T-helper 17 cell (primary cell): ENCODE measurements at places on chromosomes 5 and 9.

DNA sequence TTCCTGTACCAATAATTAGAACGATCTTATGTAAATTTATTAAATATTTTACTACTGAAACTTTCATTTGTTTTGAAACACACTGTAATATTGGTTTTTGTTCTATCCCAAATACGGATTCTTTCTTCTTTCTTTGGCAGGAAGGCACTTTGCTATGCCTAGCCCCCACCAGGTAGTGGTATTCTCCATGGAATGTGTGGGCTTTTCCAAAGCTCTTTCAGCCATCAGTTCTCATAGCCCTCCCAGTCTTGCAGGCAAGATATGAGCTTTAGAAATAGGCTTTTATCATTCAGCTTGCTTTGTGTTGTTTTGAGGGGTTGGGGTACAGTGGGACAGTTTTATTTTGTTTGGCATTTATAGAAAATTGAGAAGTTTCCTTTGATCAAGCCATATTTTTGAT is 107.5 kb downstream of the DMXL1 start:
- no peak for DNase-seq

DNA sequence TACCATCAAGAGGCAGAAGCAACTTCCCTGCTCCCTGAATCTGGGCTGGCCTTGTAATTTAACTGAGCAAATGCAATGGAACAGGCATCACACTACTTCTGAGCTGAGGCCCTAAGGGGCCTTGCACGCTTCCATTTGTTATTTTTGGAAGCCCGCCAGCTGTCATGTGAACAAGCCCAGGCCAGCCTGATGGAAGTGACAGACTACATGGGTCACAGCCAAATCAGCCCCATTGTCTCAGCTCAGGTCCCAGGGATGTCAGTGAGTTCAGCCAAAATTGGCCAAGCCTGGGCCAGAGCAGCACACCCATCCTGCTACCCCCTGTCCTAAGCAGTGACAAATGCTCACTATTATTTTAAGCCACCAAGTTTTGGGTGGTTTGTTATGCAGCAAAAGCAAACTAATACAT is 72.8 kb downstream of the PRRT1B start:
- DNase-seq = no peak

- DNase-seq = peak; percentile 35
Measured at GRCh38 chr9:98087420-98088354, 31.2 kb downstream of the NANS start.

DNA sequence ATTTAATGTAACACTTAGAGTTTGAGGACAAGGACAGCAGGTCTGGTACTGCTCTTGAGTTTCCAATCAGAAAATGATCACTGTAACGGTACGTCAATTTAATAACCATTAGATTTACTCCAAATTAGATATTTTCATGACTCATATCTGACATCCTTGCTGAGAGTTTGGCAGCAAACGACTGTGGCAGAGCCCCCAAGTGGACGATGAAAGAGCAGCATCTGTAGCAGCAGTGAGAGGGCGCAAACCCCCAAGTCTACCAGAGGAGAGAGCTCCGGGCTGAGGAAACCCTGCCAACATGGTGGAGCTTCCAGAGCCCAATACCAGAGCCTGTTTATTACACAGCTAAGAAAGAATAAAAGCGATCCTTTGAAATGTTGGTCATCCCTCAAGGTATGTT is 73.2 kb upstream of the EPB41L4A start:
- DNase-seq = no peak

- DNase-seq = no peak
Measured at GRCh38 chr9:90325913-90326653, 316.5 kb downstream of the DIRAS2 start.

DNA sequence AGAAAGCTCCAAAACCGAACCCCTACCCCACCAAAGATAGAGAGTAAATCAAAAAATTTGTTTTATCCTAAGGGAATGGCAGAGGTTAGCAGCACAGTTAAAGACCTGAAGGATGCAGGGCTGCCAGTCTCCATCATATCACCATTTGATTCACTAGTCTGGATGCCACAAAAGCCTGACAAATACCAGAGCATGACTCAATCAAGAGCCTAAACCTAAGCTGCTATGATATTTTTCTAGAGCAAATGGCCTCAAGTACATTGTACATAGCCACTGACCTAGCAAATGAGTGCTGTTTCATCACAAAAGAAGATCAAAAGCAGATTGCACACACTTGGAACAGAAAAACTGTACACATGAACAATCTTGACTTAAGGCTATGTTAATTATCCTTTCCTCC is 48.0 kb downstream of the DPYSL3 start:
- DNase-seq = no peak

GRCh38 chr9:18330401-18331309 is 143.3 kb upstream of the ADAMTSL1 start:
- DNase-seq = no peak

- DNase-seq = no peak
Measured at GRCh38 chr9:6901180-6901579, 143.4 kb downstream of the KDM4C start.

DNA sequence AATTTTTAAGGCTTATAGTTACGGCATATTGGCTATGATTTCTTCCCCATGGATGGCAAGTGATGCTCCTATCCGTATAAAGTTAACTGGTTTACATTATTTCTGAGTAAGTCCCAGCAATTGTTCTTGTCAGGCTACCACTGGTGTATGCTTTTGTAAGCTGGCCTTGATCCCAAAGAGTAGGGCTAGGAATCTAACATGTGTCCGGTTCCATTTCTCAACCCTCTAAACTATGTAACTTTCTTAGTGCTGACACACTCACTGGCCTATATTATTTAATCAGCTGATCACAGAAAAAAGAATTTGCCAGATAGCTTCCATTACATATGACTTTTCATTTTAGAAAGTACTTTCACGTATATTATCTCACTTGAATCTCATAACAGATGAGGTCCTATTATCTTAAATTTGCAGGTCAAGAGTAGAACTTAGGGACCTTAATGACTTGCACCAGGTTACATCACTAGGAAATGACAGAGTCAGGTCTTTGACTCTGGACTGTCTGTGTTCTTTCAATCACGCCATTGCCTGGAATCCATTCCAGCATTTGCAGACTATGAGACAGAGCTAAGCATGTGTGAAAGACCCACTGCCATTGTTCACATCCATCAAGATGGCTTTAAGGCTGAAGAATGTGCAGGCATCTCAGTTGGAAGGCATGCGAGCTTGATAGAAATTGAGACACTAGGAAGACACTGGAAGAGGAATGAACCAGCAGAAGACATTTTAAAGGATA is 362.9 kb downstream of the ARRDC3 start:
- no peak for DNase-seq

GRCh38 chr5:56479696-56480077 is 246.6 kb upstream of the ANKRD55 start:
- DNase-seq = no peak

DNA sequence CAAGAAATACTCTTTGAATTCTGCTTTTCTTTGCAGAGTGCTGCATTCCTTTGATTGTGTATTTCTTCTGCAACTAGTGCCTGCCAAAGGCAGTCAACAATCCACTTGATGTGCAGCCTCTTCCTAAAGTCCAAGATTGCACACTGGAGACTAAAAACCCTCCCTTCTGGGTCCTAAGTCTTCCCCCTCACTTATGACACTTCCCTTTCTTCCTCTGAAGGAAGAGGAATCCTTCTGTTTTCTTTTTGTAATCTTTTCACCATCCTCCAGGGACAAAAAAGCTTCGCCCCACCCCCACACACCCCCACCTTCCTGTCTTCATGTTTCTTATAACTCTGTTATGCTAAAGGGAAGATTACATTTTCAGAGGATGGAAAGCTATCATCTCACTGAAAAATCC is 39.9 kb downstream of the WDR36 start:
- DNase-seq = no peak

GRCh38 chr9:29556317-29556716 is 1983.0 kb upstream of the C9orf72 start:
- DNase-seq = no peak

DNA sequence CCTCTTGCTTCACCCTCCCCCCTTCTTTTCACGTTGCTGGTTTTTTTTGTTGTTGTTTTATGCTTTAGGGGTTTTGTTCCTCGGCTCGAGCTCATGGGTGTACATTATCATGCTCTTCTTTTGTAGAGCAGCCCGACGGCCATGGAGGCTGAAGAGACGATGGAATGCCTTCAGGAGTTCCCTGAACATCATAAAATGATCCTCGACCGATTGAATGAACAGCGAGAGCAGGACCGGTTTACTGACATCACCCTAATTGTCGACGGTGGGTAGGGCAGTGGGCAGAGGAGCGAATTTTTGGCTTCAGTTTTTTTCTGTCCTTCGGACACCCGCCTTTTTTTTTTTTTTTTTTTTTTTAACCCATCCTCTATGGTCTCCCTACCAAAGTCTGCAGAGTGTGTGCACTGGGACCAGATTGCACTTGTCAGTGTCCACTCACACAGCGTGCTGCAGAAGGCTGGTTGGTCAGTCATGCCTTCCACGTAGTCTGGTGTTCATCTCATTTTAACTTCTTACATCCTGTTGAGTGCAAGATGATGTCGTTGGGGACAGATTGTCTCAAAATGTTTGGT is 1.3 kb downstream of the ZNF131 start:
- no peak for DNase-seq

DNA sequence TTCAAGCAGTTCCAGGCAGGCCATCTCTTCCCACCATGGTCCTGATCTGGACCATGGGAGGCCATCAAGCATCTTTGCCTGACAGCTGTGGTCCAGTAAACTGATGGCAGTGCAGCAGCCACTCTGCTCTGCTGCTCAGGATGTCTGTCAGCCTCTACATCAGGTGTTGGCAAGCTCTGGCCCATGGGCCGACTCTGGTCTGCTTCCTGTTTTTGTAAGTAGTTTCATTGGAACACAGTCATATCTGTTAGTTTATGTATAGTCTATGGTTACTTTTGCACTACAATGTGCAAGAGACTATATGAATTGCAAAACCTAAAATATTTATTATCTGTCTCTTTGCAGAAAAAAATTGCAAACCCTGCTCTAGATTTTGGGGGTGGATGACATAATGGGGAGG is 225.0 kb downstream of the KCTD16 start:
- DNase-seq = no peak
